Urinary bladder (tissue), 4 donors: ENCODE measurements at places on chromosomes 16 and 17. TPM values are rescaled to one million over a fixed set of nuclear protein-coding genes. Genes with fewer than 3 reads are reported as not detected.

Gene KCNH4
- polyA plus RNA-seq: 0.49 TPM

Gene PCGF2
- 26.5 TPM for polyA plus RNA-seq

Gene CPHXL2
- polyA plus RNA-seq: not detected

Gene EVPL
- 9.0 TPM for polyA plus RNA-seq

Gene FOXL1
- polyA plus RNA-seq: 9.5 TPM

Gene AIPL1
- not detected for polyA plus RNA-seq

Gene OMG
- polyA plus RNA-seq: 0.20 TPM

Gene SGSM2
- 61.1 TPM for polyA plus RNA-seq

Gene POLR3E
- polyA plus RNA-seq: 26.2 TPM

Gene SOST
- polyA plus RNA-seq: not detected

Gene SLC5A10
- 0.05 TPM for polyA plus RNA-seq

Gene NPB
- polyA plus RNA-seq: 0.85 TPM

Gene KRT36
- not detected for polyA plus RNA-seq

Gene P2RX5
- 1.0 TPM for polyA plus RNA-seq

Gene PSME3IP1
- polyA plus RNA-seq: 63.1 TPM

Gene OVCA2
- polyA plus RNA-seq: 40.1 TPM

Gene FBXW10
- 0.03 TPM for polyA plus RNA-seq

Gene DPEP1
- polyA plus RNA-seq: 0.41 TPM

Gene GRAP
- 4.2 TPM for polyA plus RNA-seq

Gene PRSS33
- not detected for polyA plus RNA-seq

Gene CCT6B
- polyA plus RNA-seq: 1.5 TPM
